ENCODE measurements at places on chromosomes 12 and 14.

- DNase-seq, result no peak
Measured at GRCh38 chr12:132490422-132491137, 629 bp downstream of the FBRSL1 start.

DNA sequence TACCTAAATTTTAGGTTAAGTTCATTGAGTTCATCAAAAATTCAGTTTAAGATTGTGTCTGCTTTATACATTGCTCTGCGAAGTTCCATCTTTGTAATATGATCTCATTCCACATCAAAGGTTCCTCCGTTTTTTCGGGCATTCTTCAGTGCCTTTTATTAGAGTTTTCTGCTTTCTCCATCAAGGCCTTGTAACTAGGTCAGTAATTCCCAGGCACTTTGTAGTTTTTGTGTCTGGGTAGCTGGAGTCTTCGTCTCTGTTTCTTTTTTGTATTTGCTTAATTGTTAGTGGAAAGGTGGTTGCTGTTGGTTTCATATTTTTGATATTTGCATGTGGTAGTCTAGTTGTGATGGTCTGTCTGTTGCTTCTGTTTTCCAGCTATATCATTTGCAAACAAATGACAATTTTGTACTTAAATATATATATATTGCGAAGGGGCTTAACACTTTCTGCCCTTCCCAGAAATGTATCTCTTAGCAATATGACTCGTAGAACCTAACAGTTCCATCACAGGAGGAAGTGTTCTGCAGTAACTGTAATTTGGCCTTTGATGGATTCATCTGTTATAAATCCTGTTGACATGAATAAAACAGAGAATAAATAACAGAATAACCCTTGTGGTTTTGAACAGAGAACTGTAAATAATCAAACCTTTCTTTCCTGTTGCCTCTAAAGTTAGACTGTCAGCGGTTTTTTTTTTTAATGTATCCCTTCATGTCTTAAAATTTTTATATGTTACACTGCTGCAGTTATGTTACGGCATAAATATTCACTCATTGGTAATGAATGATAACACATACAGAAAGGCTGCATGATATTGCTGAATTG, 88.4 kb upstream of the DYNC1H1 start:
- DNase-seq, result no peak

- DNase-seq, result no peak
Measured at GRCh38 chr12:23055004-23055403, 430.0 kb downstream of the ETNK1 start.

DNA sequence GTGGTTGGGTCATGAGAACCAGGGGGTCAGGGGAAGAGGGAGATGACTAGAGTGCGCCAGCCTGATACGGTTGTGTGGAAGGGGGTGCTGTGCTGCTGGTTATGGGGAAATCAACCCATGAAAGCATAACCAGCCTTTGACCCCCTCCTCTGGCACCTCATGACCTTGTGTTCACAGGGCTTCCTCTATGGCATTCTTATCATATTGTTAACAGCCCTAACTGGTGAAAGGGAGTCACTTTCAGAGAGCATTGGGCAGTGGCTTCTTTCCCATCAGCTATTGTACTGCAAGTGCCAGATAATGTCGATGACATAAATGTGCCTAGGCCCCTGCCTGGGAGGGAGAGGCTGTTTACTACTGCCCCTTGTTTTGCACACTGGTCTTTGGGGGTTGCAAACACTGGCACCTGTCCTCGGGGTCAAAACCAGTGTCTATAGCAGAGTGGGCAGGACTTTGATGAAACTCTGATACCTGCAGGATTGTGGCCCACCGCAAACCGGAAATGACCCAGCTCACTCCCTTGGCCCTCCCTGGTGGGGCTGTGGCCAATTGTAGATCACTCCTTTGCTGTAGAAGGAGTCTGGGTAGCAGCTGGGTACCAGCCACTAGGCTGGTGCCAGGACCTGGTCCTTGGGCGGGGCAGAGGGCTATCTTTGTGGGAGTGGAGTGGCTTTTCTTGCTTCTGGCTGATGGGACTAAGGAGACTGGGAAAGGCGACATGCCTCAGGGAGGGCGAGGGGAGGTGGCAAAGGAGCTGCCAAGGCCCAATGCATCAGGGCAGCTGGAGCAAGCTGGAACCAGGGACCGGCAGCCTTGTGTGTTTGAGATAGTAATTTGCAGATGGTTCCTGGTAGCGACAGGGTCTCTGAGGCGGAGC, 634 bp upstream of the TMEM63C start:
- DNase-seq, result no peak

DNA sequence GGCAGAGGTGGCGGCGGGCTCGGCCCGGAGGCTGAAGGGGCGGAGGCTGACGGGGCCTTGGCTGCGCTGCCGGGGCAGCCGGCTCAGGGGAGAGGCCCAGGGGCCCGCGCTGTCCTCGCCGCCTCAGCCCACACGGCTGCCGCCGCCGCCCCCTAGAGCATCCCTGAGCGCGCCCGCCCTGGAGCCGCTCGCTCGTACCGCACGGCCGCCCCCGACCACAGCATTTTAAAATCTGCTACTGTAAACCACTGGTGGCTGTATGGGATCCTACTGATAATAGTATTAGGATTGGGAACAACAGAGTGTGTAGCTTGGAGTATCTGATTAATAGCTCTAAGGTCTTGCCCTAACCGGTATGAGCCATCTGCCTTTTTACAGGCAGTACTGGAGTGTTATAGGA, 22.2 kb upstream of the EDDM3A start:
- no peak for DNase-seq

- DNase-seq, result no peak
Measured at GRCh38 chr14:93029911-93030508, 85.7 kb downstream of the ITPK1 start.

DNA sequence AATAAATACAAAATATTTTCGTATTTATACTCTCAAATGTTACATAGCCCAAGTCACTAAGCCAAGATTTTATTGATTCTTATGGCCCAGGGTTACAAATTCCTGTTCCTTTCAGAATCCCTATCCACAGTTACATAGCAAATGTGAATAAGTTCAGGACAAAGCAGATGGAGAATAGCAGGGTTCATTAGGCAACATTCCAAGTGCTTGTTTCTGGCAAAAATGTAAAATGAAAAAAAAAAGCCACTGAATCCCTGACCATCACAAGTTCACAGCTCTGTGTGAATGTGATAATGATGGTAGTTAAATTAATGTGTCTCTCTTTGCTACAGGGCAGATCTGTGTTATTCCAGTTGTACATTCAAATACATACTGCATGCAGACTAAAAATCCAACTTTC, 74.6 kb downstream of the KCNC2 start:
- no peak for DNase-seq

GRCh38 chr12:69345742-69346141, 2.4 kb upstream of the LYZ start:
- DNase-seq, result no peak

GRCh38 chr12:47249719-47250357, 170.1 kb upstream of the AMIGO2 start:
- no peak for DNase-seq

DNA sequence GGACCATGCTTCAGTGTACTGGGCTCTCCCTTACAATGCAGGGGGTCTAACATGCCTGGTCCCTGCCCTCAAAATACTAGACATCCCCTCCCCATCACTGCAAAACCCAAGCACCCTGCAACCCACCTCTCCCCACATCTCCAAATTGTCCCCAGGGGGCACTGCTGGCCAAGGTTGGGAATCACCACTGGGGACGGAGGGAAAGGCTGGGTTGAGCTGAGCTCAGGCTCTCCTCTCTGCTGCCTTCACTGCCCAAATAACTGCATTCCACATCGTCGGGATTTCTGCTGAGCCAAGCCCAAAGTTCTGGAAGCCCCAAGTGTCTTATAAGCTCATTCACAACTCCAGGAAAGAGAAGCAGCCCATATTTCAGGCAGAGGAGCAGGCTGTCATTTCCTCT, 69.6 kb downstream of the NT5DC3 start:
- no peak for DNase-seq

GRCh38 chr14:69684461-69685217, 73.2 kb downstream of the SUSD6 start:
- DNase-seq, result no peak

DNA sequence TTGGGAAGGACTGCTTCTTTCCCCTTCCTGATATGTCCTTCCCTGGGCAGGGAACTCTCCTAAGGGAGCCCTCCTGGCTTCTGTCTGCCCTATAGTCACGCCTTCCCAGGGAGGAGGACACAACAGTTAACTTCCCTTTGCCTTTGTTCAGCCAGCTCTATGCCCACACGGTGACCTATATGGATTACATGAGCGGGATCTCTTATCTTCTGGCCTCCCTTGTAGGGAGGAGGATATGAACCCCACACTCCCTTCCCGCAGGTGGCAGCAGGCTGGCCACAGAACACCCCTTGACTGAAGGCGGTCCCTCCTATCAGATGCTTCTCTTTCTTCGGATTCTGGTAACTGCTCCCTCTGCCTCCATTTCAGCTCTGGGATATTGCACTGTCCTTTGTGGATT, 135.6 kb upstream of the MAX start:
- no peak for DNase-seq

- DNase-seq, result peak; percentile 8
Measured at GRCh38 chr14:88613552-88614010, 50.7 kb downstream of the ZC3H14 start.

DNA sequence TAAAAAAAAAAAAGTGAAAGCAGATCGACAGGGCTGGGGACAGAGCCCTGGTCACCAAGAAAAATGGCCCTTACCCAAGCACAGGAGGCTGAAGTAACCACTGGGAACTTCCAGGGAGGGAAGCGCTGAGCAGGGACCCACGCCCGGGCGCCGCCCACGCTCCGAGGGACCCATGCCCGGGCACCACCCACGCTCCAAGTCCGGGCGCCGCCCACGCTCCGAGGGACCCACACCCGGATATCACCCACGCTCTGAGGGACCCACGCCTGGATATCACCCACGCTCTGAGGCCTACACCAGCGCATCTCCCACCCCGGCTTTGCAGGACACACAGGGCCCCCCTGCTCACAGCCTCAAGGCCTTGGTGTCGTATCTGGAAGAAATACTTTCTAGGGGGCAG, 25.7 kb downstream of the CHGA start:
- DNase-seq, result no peak

- no peak for DNase-seq
Measured at GRCh38 chr14:102737402-102738372, 39.6 kb upstream of the TRAF3 start.

DNA sequence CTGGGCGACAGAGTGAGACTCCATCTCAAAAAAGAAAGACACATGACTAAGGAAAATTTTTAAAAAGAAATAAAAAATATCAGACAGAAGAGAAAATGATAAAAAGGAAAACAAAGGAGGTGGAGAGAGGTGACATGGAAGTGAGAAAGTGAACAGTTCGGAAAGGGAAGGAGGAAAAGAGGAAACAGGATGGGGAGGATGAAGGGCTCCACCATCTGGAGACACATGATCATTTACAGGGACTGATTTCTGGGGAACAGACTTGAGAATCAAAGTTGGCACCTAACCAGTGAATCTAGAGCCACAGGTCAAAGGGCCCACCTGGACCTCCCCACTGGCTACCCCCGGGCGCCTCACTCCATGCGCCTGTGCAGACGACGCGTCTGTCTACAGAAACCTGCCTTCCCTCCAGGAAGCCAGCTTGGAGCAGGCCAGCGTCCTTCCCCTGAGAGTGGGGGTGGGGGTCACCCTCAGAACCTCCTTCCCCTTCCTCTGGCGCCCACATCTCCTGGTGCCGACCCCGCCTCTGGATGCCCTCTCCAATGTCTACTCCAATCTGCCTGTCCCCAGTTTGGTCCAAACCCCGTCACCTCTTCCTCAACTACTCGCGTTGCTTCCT, 60.5 kb downstream of the AMN start:
- no peak for DNase-seq

DNA sequence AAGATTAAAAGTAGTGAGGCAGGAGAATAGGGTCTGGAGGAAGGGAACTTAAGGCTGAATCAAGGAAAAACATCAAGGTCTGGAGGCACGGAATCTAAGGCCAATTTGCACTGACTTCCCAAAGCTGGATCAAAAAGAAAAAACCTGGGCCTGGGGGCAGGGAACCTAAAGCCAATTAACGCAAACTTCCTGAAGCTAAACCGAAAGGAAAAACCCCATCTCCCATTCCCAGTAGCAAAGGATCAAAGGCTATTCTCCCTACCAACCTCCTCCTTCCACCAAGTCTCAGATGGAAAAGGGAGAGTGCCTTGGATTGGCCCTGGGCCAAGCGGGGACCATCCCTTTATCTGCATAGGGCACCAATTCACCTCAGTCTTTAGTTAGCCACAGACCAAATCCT, 384.2 kb downstream of the GRIN2B start:
- no peak for DNase-seq

GRCh38 chr12:45575417-45575816, 154.1 kb upstream of the ARID2 start:
- DNase-seq, result no peak

DNA sequence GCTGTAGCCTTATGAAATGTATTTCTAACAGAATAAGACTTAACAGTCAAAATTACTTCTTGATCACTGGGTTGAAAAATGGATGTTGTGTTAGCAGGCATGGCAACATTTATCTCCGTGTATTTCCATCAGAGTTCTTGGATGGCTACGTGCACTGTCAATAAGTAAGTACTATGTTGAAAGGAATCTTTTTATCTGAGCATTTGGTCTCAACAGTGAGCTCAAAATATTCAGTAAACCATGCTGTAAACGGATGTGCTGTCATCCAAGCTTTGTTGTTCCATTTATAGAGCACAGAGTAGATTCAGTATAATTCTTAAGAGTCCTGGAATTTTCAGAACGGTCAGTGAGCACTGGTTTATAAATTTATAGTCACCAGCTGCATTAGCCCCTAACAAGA, 15.5 kb downstream of the SCAF11 start:
- DNase-seq, result no peak

DNA sequence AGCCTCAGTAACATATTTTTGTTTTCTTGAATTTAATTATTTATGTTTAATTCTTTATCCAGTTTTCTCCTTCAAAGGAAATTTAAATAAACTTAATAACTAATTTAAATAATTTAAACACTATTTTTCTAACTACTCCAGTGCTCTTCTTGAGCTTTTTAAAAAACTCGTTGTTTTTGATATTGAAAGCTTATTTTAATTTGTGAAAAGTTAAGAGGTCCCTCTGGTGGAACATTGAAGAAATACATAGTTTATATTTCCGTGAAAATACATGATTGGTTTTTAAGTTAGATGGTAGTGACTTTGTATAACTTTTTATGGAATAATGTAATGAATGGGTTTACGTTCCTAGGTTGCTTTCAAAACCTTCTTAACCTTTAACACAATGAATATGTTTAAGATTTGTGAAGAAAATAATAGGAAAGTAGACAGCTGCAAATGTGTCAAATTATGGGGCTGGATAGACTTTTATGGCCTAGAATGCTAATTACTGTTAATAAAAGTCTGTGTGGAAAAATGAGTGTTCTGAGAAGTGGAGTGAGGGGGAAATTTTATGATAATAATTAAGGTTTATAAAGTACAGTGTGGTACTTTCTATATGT, 45.9 kb upstream of the MSRB3 start:
- DNase-seq, result no peak

DNA sequence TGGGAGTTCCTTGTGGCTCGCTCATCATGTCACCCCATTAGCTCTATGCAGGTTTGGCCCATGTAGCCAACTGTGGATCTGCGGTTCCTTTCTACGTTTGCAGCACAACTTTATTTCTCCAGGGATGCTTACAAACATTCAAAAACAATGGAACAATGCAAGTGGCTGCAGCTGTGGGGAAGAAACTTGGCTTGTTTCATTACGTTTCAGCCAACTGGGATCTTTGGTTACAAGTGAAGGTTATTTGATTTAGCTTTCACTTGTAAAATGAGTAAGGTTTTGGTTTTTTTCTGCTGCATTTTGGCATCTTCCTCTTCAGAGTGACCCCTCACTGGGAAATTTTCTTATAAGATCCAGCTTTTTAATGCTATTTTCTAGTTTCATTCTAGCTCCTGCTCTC, 105.9 kb downstream of the PLXNC1 start:
- DNase-seq, result no peak

GRCh38 chr14:74658535-74659131, 46.6 kb upstream of the LTBP2 start:
- no peak for DNase-seq

GRCh38 chr14:103555559-103556337, 6.7 kb downstream of the BAG5 start:
- DNase-seq, result no peak

All from NCI-H2081 treated with DMSO at 0.1 percent for 48 hours (cell line).